Cardiac muscle cell (in vitro differentiated cells and primary cell): ENCODE measurements at places on chromosomes 7 and 10. TPM values are rescaled to one million over a fixed set of nuclear protein-coding genes. Genes with fewer than 3 reads are reported as not detected.

- no peak overlapping the region for H3K4me3 ChIP-seq
- no peak overlapping the region for H3K27ac ChIP-seq
- H3K27me3 ChIP-seq: peaks cover 8% of the 10 kb centered on the region
- no peaks in the 10 kb centered on the region for H3K4me1 ChIP-seq
Measured at GRCh38 chr10:49628599-49628998, 14.8 kb downstream of the CHAT start.

- H3K4me3 ChIP-seq: no peak overlapping the region
- H3K36me3 ChIP-seq: no peaks in the 10 kb centered on the region
- no peaks in the 10 kb centered on the region for H3K27me3 ChIP-seq
- H3K27ac ChIP-seq: no peak overlapping the region
Measured at GRCh38 chr10:20334559-20334958, 518.3 kb downstream of the PLXDC2 start.

DNA sequence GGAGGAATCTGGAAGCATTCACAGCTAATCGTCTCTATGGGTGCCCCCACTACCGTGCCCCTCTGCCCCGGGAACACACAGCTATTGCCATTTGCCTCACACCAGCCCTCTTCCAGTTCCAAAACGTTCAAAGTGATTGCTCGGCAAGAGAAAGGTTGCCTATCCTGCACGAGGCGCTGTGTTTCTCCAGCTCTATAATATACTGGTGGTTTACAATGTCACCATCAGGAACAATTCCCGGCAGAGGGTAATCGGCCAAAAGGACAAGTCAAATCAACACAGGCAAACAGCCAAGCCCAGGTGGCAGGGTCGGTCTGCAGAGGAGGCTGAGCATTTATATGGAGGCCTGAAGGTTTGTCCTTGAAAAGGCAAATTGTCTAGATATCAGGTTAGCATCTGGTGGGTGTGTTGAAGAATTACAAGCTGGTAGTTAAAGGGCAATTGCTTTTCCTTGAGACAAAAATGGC lies 29.2 kb upstream of the TNS3 start:
- no peak overlapping the region for H3K27ac ChIP-seq
- H3K36me3 ChIP-seq: no peaks in the 10 kb centered on the region
- no peak overlapping the region for H3K4me3 ChIP-seq
- no peaks in the 10 kb centered on the region for H3K4me1 ChIP-seq

COL17A1 gene
- not detected in 2 replicates for total RNA-seq

GRCh38 chr7:95508780-95509179 lies 23.0 kb downstream of the ASB4 start:
- H3K4me3 ChIP-seq: no peak overlapping the region
- no peak overlapping the region for H3K27ac ChIP-seq
- H3K27me3 ChIP-seq: no peaks in the 10 kb centered on the region
- H3K4me1 ChIP-seq: no peaks in the 10 kb centered on the region
- H3K36me3 ChIP-seq: no peaks in the 10 kb centered on the region
- no peak for DNase-seq

MACC1 gene
- 0.04 and 0.06 TPM in 2 replicates for total RNA-seq

ITGB8 gene
- 1.3 and 2.0 TPM in 2 replicates for total RNA-seq

GRCh38 chr7:151857866-151858450 lies 19.0 kb downstream of the PRKAG2 start:
- no peak for DNase-seq
- H3K4me3 ChIP-seq: no peak overlapping the region
- no peaks in the 10 kb centered on the region for H3K27me3 ChIP-seq
- no peaks in the 10 kb centered on the region for H3K4me1 ChIP-seq

DNA sequence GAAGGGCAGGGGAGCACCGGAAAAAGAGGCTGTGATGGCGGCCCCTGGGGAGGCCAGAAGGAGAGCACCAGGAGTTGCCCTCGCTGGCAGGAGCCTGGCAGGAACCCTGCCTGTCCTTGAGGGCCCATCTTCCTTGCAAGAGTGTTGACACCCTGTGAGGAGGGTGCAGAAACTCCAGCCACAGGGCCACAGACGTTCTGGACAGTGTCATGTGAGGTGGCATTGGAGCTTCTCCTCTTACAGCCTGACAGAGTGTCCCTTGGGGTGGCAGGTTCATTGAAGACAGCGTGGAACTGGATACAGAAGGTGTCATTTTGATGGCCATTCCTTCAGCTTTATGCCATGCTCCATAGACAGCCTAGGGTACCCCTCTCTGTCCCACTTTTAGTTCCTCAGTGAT lies 54.2 kb downstream of the RBM20 start:
- no peak overlapping the region for H3K4me3 ChIP-seq
- H3K4me1 ChIP-seq: peaks cover 72% of the 10 kb centered on the region
- H3K36me3 ChIP-seq: no peaks in the 10 kb centered on the region
- peak overlapping the region; percentile 94 for H3K27ac ChIP-seq
- no peaks in the 10 kb centered on the region for H3K27me3 ChIP-seq

GPR26 gene
- not detected in 2 replicates for total RNA-seq

- no peak overlapping the region for H3K27ac ChIP-seq
- no peak for DNase-seq
- no peak overlapping the region for H3K4me3 ChIP-seq
- no peaks in the 10 kb centered on the region for H3K27me3 ChIP-seq
- H3K4me1 ChIP-seq: no peaks in the 10 kb centered on the region
Measured at GRCh38 chr10:59970396-59971368, 64.3 kb upstream of the CCDC6 start.

DNA sequence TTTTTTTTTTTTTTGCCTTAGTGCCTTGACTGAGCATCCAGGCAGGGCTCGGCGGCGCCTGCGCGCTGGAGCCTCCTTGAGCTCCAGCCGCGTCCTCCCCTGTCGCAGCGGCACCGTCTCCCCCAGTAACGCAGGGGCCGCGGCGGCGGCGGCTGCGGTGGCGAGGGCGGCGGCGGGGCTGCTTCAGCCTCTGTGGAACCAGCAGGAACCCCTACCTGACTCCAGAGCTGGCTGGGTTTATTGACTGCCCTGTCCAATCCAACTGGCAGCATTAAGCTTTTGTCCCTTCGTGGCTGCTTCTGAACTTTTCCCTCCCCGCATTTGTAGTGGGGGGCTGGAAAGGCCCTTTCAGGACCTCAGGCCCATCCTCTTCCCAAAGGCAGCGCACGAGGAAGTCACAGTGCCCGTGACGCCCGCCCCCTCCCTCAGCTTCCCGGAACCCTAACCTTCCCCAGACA lies at the start of gene GPR85:
Gene GPR85, minus strand, starts transcription at position 397 of the 458 bp plus-strand sequence. CDS start 2,106 bp downstream, outside the sequence.
- no peaks in the 10 kb centered on the region for H3K36me3 ChIP-seq
- H3K4me3 ChIP-seq: peak within 1 kb of the TSS; percentile 24
- H3K4me1 ChIP-seq: no peaks in the 10 kb centered on the region
- H3K27ac ChIP-seq: no peak within 1 kb of the TSS
- DNase-seq: peak; percentile 71

COMMD3 gene
- total RNA-seq: 24.8 and 54.3 TPM in 2 replicates

PPP1R3C gene
- total RNA-seq: 51.7 and 90.7 TPM in 2 replicates

DNA sequence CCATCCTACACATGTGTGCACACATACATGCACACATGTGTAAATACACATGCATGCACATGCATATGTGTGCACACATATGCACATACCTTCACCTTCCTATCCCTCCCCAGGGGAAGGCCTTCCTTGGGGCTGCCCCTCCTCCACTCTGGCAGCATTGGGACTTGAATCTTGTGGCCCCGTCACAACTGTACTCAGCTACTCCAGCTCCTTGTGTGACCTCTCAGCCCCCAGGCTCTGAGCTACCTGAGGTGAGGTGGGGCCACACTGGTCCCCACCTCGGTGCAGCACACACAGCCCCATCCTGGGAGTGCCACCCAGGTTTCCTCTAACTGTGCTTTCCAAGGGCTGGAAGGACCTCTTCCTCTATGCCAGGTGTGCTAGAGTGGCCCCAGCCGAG lies 116.0 kb downstream of the LHPP start:
- H3K4me1 ChIP-seq: no peaks in the 10 kb centered on the region
- no peaks in the 10 kb centered on the region for H3K36me3 ChIP-seq
- DNase-seq: no peak
- H3K4me3 ChIP-seq: no peak overlapping the region

- no peak overlapping the region for H3K27ac ChIP-seq
- no peaks in the 10 kb centered on the region for H3K36me3 ChIP-seq
- H3K4me1 ChIP-seq: no peaks in the 10 kb centered on the region
- H3K27me3 ChIP-seq: peaks cover 18% of the 10 kb centered on the region
Measured at GRCh38 chr7:24395512-24395911, 111.5 kb downstream of the NPY start.

DNA sequence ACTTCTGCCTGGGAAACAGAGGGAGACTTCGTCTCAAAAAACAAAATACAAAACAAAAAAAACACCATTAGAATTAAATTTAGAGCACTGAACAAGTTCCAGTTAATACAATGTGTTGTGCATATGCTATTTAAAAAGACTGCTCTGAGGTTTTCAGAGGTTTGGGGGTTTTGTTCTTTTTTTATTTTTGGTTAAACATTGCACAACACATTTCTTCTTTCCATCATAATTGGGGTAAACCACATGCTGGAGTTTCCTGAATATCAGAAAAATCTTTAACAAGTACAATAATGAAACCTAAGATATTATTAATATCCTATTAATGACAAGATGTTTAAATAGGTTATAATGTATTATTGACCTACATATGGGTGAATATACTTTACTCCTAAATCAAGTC lies 26.3 kb downstream of the IGF2BP3 start:
- no peak for DNase-seq
- H3K36me3 ChIP-seq: no peaks in the 10 kb centered on the region
- H3K27ac ChIP-seq: no peak overlapping the region
- no peak overlapping the region for H3K4me3 ChIP-seq

LRRTM3 gene
- 0.98 and 2.5 TPM in 2 replicates for total RNA-seq

- DNase-seq: no peak
- no peak overlapping the region for H3K27ac ChIP-seq
- H3K4me3 ChIP-seq: no peak overlapping the region
- H3K4me1 ChIP-seq: no peaks in the 10 kb centered on the region
- no peaks in the 10 kb centered on the region for H3K36me3 ChIP-seq
Measured at GRCh38 chr7:3678314-3678810, 377.3 kb downstream of the SDK1 start.

GRCh38 chr10:50992356-50992901 lies 81.9 kb upstream of the PRKG1 start:
- no peaks in the 10 kb centered on the region for H3K36me3 ChIP-seq
- peak overlapping the region; percentile 57 for H3K4me3 ChIP-seq
- no peak for DNase-seq
- no peak overlapping the region for H3K27ac ChIP-seq
- peaks cover 13% of the 10 kb centered on the region for H3K27me3 ChIP-seq
- H3K4me1 ChIP-seq: peaks cover 22% of the 10 kb centered on the region

- no peaks in the 10 kb centered on the region for H3K27me3 ChIP-seq
- no peaks in the 10 kb centered on the region for H3K4me1 ChIP-seq
- no peaks in the 10 kb centered on the region for H3K36me3 ChIP-seq
Measured at GRCh38 chr7:77338260-77338659, 77.9 kb downstream of the GSAP start.

- H3K27ac ChIP-seq: peak within 1 kb of the TSS; percentile 97
- no peaks in the 10 kb centered on the region for H3K36me3 ChIP-seq
- DNase-seq: peak; percentile 89
- peaks cover 44% of the 10 kb centered on the region for H3K4me1 ChIP-seq
- H3K27me3 ChIP-seq: no peaks in the 10 kb centered on the region
- peak within 1 kb of the TSS; percentile 73 for H3K4me3 ChIP-seq
Measured at GRCh38 chr10:102120142-102120990, at the start of gene LDB1. LDB1 (minus strand) TSS chr10:102120368; CDS start chr10:102120110, 258 bp downstream.

DNA sequence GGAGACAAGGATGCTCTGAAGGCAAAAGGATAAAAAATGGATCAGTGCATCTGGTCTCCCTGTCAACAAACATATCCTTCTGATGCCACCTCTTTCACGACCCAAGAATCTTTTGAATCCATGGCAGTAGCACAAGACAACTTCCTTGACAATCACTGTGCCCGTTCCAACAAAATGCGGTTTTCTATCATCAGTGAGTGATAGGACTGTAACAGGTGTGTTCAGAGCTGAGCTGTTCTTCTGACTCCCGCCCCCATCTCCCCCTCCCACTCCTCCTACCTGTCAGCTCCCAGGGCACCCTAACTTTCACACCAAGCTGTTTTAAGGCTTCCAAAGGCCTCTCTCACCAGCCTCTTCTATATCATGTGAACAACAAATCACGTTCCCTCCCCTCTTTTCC lies 74.8 kb downstream of the PARD3 start:
- H3K27me3 ChIP-seq: no peaks in the 10 kb centered on the region
- H3K4me3 ChIP-seq: no peak overlapping the region
- no peaks in the 10 kb centered on the region for H3K36me3 ChIP-seq
- peak overlapping the region; percentile 82 for H3K27ac ChIP-seq
- DNase-seq: no peak

GRCh38 chr7:85627791-85628586 lies 441.1 kb upstream of the SEMA3D start:
- H3K36me3 ChIP-seq: no peaks in the 10 kb centered on the region
- H3K27ac ChIP-seq: no peak overlapping the region

CALML5 gene
- total RNA-seq: not detected in 2 replicates

- H3K27ac ChIP-seq: peak overlapping the region; percentile 84
- no peaks in the 10 kb centered on the region for H3K4me1 ChIP-seq
- no peaks in the 10 kb centered on the region for H3K36me3 ChIP-seq
- DNase-seq: peak; percentile 25
- peak overlapping the region; percentile 97 for H3K4me3 ChIP-seq
- peaks cover 6% of the 10 kb centered on the region for H3K27me3 ChIP-seq
Measured at GRCh38 chr7:4683884-4684565, 1.9 kb downstream of the FOXK1 start.

- H3K4me1 ChIP-seq: peaks cover 34% of the 10 kb centered on the region
- DNase-seq: no peak
- no peak overlapping the region for H3K27ac ChIP-seq
- no peak overlapping the region for H3K4me3 ChIP-seq
- H3K27me3 ChIP-seq: no peaks in the 10 kb centered on the region
Measured at GRCh38 chr7:92058899-92059298, 75.4 kb downstream of the CYP51A1 start.

DNA sequence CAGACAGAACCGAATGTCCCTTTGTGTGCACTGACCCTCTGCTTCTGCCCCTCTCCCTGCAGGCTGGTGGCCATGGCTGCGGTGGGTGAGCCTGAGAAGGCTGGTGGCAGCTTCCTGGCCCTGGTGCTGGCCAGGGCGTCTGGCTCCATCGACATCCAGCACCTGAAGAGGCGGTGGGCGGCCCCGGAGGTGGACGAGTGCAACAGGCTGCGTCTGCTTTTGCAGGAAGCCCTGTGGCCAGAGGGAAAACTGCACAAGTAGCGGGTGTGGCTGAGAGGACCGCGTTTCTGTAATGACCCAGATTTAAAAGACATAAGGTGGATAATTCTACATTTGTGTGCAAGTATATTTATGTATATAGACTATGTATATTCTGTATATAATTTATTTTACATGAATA lies 89.2 kb downstream of the DYNC2I1 start:
- no peak for DNase-seq
- no peaks in the 10 kb centered on the region for H3K27me3 ChIP-seq
- H3K36me3 ChIP-seq: peaks cover 21% of the 10 kb centered on the region
- H3K27ac ChIP-seq: no peak overlapping the region
- H3K4me3 ChIP-seq: no peak overlapping the region

GRCh38 chr10:4770801-4771553 lies 55.0 kb upstream of the AKR1E2 start:
- H3K27ac ChIP-seq: no peak overlapping the region
- H3K4me1 ChIP-seq: peaks cover 8% of the 10 kb centered on the region
- H3K27me3 ChIP-seq: peaks cover 13% of the 10 kb centered on the region
- H3K36me3 ChIP-seq: no peaks in the 10 kb centered on the region
- H3K4me3 ChIP-seq: no peak overlapping the region

UPF2 gene
- 7.4 and 12.8 TPM in 2 replicates for total RNA-seq

LIPK gene
- not detected in 2 replicates for total RNA-seq
